ENCODE measurements at places on chromosomes 1 and 21.

DNA sequence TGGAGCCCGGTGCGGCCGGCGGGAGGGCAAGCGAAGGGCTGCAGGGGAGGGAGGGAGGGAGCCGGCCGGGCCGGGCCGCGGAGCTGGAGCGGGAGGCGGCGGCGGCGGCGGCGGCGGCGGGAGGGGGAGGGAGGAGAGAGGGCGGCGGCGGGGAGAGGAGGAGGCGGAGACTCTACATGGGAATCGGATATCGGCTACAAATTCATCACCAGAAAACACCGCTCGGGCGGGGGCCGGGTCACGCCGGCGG, at the start of gene AKT3:
Gene AKT3 (minus strand): TSS at position 42 of the 250 bp plus-strand sequence. CDS start 7,073 bp downstream, outside the sequence.
- DNase-seq: no peak

GRCh38 chr1:227070638-227071285, 130.7 kb downstream of the COQ8A start:
- DNase-seq: no peak

GRCh38 chr1:59492500-59492899, 195.6 kb downstream of the FGGY start:
- DNase-seq: no peak

- no peak for DNase-seq
Observed at GRCh38 chr1:40708750-40709099, 17.2 kb downstream of the NFYC start.

DNA sequence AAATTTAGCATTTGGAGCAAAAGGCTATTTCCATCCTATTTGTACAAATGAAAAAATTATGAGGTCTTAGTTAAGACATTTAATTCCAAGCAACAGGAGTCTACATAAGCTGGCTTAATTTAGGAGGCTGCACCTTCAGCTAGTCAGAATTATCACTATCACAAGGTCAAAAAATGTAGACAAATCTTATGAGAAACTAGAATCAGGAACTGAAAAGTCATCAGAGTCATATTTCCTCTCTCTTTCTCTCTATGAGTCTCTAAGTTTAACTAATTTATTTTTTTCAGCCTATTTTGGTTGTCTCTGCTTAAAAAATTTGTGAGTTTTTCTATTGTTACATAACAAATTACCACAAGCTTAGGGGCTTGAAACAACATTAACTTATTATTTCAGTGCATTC, 807.1 kb upstream of the PRMT6 start:
- no peak for DNase-seq

DNA sequence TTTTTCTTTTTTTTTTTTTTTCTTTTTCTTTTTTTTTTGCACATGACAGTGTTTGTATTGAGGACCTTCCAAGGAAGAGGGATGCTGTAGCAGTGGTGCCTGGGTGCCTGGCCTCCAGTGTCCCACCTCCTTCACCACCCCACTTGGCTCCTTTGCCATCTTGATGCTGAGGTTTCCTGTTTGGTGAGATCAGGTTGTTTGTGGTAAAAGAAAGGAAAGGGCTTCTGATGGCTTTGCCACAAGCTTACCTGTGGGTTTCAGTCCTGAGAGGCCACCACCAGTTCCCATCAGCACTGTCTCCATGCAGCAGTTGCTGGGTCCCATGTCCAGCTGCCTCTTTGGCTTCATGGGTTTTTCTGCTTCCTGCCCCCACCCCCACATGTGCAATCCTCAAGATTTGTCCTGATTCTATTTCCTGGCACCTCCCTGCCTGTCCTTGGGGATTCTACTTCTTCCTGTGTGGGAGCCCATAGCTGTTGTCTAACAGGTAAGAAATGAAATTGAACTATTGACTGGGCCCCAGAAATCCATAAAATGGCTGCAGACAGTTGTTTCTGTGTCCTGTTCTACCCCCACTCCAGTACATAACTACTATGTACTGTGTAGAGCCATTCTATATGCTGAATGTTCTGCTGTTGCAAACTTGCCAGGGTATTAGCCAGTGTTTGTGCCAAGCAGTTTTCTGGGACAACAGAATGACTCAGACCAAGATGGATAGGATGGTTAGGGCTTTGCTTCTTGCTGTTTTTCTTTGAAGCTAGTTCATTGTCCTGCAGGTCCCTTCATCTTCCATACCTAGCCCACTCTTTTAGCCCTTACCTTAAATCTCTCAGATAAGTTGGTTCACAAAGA, 4.2 kb upstream of the CCDC28B start:
- DNase-seq: no peak

DNA sequence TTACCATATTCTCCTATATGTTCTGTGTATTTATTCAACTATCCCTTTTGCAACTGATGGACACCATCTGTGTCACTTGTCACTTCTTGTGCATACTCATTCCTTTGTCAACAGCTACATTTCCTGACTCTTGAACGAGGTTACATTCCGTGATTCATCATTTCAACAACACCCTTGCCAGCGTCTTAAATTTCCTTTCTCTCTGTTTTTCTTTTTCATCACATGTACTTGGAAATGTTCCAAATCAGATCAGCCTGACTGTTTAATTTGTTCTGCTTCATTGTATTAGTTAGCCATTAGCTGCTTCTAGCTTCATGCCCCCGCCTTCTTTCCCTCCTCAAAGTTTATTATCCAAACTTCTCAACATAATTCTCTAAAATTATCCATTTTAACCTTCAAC, 173.0 kb downstream of the ADGRL4 start:
- no peak for DNase-seq

All from stimulated activated CD8-positive, alpha-beta memory T cell treated with anti-CD3 and anti-CD28 coated beads, Interleukin-4, amount 100 ng/mL, for 1 hour (primary cell).